EH (cell line): ENCODE measurements at places on chromosomes 4 and X.

DNA sequence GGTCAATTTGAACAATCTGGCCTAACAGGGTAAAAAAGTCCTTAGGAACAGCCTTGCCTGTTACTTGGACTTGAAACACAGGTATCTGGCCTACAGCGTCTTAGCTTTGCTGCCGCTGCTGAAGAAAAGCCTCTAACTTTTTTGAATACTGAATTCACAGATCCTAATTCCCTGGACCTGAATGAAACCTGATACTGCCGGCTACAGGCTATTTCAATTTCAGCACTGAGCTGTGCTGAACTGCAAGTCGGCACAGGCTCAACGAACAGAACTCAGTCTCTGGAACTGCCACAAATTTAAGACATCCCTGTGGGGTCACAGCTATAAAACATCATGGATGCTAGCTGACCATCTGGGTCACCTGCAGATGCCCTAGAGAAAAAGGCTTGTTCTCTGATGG, 7.2 kb downstream of the NR0B1 start:
- peak; percentile 36 for DNase-seq

- DNase-seq, result peak; percentile 85
Measured at GRCh38 chr4:40842725-40843423, 93.1 kb downstream of the NSUN7 start.

- DNase-seq, result no peak
Measured at GRCh38 chr4:140839406-140839805, 83.2 kb upstream of the TBC1D9 start.

DNA sequence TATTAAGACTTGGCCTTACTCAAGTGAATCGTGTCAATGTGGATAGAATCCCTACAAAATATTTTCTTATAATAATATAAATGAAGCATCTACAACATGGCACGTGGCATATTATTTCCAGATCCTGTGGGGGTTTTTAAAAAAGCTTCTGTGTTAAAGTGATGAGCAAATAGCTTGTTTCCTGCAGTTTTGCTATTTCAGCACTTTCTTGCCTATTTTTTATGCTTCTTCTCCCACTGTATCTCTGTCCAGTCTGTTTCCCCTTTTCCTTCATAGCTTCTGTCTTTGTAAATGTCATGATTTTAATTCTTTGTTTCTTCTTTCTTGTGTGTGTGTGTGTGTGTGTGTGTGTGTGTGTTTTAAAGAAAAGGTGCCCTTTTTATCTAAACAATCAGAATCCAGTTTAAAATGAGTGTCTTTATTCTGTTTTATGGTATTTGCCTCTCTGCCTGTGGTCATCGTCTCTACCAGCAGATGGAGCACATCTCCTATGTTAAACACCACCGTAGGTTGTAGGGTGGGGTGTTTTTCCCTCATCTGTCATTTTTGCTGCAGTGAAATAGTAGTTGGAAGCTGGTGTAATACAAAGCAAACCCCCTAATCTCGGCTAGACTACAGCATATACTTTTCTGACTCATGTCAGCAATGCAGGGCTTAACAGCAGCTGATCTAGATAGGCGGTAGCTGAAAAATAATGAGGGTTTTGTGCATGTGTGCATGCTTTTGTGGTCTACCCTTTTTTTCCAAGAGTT, 33.1 kb downstream of the FTHL17 start:
- peak; percentile 53 for DNase-seq

GRCh38 chrX:151871244-151871643, 41.4 kb upstream of the MAGEA4 start:
- peak; percentile 95 for DNase-seq

DNA sequence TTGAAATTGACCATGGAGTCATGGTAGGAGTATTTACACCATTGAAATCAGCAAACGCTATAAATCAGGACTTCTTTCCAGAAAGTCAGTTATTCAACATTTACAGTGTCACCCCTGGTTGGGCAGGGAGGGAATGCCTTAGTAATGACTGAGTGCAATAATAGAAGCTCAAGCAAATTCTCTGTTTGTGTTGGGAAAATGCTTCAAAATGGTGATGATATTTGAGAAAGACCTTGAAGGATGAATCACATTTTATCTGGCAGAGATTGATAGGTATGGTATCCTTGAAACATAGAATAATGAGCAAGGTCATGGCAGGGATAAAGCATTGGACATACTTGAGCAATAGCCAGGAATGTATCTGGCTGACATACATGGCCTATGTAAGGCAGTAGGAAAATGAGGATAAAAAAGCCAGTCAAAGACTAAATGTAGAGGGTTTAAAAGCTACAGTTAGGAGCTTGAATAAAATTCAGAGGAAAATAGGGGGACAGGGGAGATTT, 248.7 kb downstream of the FMR1NB start:
- no peak for DNase-seq

- DNase-seq, result no peak
Measured at GRCh38 chr4:48467442-48467841, 15.7 kb upstream of the SLC10A4 start.

DNA sequence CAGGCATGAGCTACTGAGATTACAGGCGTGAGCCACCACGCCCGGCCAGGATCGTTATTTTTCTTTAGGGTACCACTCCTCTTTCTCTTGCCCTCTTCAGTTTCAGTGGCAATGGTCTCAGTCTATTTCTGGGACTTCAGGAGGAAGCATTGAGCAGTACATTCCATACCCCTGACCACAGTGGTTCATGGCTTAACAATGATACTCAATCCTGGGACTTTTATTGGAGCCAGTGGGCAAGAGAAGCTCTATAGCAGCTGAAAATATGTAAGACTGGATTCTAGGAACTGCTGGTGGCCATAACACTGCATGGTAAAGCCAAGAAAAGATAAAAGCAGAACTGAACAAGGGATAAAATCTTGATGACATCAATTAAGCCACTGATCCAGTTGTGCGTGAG, 5.8 kb upstream of the CCNA2 start:
- DNase-seq, result peak; percentile 51

DNA sequence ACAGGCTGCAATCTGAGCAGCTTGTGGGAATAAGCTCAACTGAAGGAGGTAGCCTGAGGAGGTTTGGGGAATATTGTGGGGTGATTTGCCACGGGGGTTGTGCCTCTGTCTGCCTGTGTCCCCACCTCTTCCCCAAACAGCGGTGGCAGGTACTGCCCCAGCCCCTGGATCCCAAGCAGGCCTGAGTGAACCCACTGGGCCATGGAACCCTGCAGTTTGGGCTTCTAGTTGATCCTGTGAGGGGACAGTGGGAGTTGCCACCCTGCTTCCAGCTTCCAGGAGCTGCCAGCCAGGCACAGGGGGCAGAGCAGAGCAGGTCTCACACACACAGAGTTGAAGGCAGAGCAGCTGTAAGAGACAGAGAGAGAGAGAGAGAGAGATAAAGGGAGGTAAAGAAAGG, 97.4 kb downstream of the PJA1 start:
- no peak for DNase-seq

DNA sequence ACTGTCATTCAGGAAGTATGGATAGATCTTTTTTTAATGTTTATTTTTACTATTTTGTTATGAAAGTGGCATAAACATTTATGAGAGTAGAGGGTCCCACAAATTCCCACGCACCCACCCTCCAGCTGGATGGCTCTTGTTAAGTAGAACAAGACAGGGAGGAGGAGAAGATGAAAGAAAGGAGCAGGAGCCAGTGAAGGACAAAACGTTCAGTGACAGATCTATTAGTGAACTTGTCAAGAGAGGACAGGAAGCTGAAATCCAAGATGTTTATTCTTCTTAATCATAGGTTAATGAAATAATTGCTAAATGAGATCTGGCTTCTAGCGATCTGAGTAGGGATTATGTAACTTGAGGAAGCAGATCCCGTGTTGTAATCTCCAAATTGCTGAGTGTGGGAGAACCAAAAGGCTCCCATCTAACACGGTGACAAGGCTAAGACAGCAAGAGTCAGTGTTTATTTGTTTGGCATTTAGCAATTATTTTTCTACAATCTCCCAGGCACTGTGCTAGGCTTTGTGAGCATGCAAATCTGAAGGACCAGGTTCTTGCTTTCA, 162.5 kb downstream of the SHROOM3 start:
- DNase-seq, result no peak

- no peak for DNase-seq
Measured at GRCh38 chr4:110963662-110964280, 340.9 kb upstream of the PITX2 start.

DNA sequence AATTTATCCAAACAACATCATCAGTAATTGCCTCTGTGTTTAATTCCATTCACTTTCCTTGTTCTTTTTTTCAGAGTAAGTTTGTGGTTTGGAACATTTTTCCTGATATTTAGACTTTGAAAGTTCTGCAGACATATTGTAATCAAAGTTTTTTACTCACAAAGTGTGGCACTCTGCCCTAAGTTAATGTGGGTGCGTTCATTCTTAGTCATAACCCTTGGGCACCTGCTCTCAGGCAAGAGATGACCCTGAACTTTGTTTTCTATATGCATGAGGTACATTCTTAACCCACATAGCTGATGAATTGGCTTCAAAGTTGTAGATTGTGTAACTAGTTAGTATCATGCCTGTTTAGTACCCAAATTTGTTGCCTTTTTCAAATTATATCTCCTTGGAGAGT, 424.3 kb downstream of the GRXCR1 start:
- DNase-seq, result no peak

DNA sequence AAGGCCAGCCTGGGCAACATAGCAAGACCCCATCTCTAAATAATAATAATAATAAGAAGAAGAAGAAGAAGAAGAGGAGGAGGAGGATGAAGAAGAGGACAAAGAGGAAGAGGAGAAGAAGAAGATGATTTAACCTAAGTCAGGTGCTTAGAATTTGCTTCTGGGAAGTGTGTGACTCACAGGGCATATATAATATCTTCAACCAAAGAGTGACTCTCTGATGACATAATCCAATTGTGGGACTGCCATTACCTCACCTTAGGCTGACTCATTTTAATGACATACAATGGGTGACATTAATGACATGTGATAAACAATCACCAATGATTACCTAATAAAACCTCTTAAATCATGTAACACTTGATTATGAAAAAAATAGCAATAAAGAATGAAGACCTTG, 32.7 kb upstream of the MBTPS2 start:
- no peak for DNase-seq

DNA sequence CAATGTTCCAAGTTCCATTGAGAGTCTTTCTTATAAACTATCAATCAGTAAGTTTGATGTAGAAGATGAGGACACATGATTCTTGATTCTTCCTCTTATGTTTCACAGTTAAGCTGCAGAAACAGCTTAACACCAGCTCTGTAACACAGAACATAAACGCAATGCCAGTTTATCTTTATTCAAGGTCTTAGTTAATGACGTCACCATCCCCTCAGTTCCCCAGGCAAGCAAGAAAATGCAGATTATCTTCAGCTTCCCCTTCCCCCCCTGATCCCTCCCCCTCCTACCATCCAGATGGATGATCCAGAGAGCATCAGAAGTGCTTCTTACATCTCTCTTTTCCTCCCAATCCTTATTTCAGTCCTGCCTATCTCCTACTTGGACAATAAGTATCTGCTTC, 4.4 kb upstream of the SH3RF1 start:
- no peak for DNase-seq

DNA sequence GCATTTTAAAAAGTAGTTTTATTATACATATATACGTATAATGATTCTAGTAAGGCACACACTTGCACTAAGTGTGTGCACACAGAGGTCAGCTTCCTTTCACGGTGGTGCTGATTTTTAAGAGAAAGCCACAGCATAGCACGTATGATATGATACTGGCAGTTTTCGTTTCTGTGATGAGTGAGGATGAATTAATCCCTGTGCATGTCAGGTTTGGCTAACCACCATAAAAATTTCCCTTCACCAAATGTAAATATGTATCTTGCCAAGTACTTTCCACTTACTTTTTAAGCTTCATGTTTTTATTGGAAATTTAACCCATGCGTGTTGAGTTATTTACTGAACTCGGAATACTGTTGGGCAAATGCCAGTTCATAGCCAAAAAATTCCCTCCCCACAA, 84.6 kb downstream of the SYNPO2 start:
- DNase-seq, result no peak

- DNase-seq, result peak; percentile 56
Measured at GRCh38 chr4:108988464-108989195, 225.8 kb upstream of the ETNPPL start.

GRCh38 chrX:118627084-118627758, 100.2 kb upstream of the IL13RA1 start:
- peak; percentile 14 for DNase-seq

GRCh38 chrX:71514367-71515037, 18.4 kb upstream of the OGT start:
- DNase-seq, result peak; percentile 43

GRCh38 chr4:65242156-65242846, 428.0 kb downstream of the EPHA5 start:
- DNase-seq, result no peak
